Stomach (tissue), 19 donors: ENCODE measurements at places on chromosomes 2 and 18.

DNA sequence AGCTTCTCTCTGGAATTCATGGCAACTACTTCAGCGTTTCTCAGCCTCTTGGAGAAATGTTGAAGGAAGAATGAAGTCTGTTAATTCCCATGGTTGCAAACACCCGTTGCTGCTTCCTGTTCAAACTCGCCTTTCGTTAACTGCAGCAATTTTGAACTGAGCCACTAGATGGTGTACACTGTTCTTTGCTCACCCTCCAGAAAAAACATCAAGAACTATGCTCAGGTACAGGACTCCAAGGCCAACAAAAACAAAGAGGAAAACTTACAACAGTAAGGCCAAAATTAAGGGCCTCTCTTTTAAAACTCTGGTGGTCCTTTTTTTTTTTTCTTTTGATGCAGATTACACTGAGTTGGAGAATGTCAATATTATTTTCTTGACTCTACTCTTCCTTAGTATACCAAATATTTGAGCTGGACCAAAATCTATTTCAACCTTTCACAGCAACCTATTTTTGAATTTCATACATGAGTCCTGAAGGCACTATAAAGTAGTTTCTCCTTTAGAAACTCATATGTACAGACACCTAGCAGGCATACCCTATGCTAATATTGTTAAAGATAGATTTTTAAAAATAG, 58.2 kb downstream of the KLHL14 start:
- DNase-seq: peak; percentile 36

- DNase-seq: no peak
Observed at GRCh38 chr2:108884619-108885018, 98.0 kb downstream of the CCDC138 start.

DNA sequence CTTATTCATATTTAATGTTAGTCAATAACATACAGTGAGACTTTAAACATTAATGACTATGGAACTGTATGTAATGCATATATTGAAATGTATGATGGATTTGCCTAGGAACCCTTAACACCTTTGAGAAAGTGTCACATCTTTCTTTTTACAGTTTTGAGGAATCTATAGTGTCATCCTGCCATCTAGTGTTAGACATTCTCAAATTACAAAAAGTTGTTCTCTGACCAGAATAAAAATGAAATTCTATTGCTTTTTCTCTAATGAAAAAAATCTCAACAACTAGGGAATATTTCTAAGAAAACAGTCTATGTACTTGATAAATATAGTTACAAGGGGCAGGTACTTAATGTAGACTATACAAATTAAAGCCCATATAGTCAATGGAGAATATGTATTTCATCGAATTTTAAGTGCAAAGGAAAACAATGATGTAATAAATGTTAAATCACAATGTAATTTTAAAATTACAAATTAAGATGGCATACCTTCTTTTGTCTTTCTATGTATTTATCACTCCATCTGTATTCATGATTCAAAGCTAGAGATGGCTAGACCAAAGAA, 5.1 kb upstream of the CALCRL start:
- peak; percentile 50 for DNase-seq

DNA sequence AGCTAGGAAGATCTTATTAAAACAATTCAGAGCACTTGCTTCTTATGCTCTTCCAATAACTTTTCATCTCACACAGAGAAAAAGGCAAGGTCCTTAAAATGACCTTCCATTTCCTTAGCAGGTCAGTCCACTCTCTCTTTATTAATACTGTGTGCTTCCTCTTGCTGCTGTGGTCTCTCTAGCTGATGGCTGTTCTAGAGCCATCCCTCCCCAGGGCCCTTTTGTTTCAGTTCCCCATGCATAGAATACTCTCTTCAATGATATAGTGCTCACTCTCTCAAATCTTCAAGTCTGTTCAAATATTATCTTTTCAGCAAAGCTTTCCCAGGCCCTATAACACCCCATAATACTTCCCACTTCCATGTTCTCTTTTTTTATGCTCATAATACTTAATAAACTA, 469.3 kb downstream of the METTL4 start:
- DNase-seq: no peak

- peak; percentile 34 for DNase-seq
Observed at GRCh38 chr2:80302314-80303005, 2.1 kb downstream of the LRRTM1 start.

DNA sequence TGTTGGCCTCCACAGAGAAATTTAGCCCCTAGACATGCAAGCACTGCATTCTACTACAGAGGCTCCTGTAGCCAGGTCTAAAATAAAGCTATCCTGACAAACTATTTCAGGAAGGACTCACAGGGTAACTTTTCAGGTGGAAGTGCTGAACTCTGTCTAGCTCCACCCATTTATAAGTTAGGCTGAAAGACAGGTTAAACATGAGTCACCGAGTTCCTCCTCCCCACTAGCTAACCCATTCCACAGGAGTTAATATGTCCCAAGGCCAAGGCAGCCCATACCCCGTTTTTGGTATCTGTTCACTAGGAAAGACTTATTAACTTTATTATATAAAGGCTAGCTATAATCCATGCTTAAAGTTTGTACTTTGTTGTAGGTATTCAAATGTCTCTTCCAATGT, 3.5 kb downstream of the CWC22 start:
- no peak for DNase-seq
